Fibroblast of skin of right quadriceps (primary cell): ENCODE measurements at places on chromosomes 12 and 14.
A peak's percentile ranks its signal among the peaks of the same experiment; 100 is the strongest.

- no peak for DNase-seq
Measured at GRCh38 chr14:69895109-69895508, 15.9 kb downstream of the SMOC1 start.

GRCh38 chr12:22304341-22304740, 30.2 kb downstream of the ST8SIA1 start:
- DNase-seq = no peak

- no peak for DNase-seq
Measured at GRCh38 chr12:31466768-31467167, 124.2 kb downstream of the DENND5B start.

- no peak for DNase-seq
Measured at GRCh38 chr14:88592031-88592430, 29.2 kb downstream of the ZC3H14 start.

GRCh38 chr12:15050659-15051058, 77.8 kb downstream of the PDE6H start:
- peak; percentile 37 for DNase-seq

DNA sequence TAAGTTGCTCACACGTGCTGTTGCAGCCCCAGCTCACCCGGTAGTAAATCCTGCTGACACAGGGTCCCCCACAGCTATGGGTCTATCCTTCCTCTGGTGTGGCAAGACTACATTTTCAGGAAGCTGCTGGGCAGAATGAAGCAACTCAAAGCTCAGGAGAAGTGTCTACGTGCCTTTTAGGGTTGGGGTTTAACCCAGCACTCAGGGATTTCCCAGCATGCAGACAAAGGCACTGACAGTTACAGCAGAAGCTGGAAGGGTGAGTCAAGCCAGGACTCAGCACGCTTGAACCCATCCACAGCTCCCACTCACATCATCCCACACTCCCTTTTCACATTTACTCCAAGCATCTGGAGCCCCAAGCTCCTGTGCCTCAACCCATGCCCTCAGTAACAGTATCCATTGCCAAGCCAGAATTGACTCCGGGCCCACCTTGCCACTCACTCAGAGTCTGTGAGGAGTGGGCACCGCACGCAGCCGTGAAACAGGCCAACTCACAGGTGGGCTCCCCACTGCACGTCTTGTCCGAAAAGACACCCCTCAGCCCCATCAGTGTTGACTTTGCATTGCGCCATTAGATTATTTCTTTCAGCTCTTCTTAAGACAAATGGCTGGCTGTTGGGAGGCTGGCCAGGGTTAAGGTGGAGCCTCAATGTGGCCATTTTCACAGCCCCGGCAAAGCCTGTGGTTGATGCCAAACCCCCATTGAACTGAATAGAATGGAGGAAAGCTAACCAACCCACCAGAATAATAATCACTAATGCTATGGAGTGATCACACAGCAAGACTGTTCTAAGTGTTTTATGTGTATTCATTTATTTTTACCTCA, 59.6 kb downstream of the ZFP36L1 start:
- no peak for DNase-seq

DNA sequence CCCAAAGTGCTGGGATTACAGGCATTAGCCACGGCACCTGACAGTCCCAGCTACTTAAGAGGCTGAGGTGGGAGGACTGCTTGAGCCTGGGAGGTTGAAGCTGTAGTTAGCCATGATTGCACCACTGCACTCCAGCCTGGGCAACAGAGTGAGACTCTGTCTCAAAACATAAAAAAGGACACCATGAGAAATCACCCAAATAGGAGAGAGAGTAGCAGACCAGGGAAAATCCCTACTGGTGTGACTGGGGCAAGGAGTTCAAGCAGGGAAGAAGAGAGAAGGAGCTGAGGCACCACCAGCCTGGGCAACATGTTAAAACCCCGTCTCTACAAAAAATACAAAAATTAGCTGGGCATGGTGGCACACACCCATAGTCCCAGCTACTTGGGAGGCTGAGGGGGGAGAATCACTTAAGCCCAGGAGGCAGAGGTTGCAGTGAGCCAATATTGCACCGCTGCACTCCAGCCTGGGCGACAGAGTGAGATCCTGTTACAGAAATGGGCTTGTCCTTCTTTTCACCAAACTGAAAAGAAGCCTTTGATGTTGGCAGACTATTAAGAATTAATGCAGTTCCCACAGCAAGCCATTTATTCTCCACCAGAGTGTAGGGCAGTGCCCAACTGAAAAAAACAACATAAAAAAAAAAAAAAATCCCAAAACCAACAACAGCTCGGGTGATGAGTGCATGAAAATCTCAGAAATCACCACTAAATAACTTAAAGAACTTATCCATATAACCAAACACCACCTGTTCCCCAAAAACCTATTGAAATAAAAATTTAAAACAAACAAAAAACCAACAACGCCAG, 4.5 kb upstream of the SRSF9 start:
- no peak for DNase-seq

- DNase-seq = no peak
Measured at GRCh38 chr12:20319366-20319765, 49.0 kb upstream of the PDE3A start.

- DNase-seq = peak; percentile 40
Measured at GRCh38 chr12:58176296-58176869, 235.0 kb downstream of the ATP23 start.

DNA sequence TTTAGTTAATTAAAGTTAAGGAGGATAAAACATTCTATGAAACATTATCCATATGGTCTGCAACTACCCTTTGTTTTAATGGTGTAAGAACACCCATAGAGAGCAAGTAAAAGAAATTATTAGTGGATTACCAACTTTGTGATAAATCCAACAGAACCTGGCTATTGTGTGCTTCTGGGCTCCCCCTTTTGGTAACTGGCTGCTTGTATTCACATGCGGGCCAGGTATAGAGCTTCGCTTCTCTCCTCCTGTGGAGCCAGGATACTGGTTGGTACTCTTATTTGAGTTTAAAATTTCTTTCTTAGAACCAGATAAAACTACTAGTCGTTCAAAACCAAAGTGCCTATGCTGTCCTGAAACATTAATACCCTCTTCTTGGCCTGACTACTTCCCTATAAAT, 81.0 kb downstream of the PTPRR start:
- no peak for DNase-seq

GRCh38 chr12:53060721-53061276, 10.9 kb downstream of the TNS2 start:
- no peak for DNase-seq

- no peak for DNase-seq
Measured at GRCh38 chr12:12216349-12217017, 50.4 kb downstream of the LRP6 start.
